ENCODE measurements at places on chromosomes 7 and 10. TPM values are rescaled to one million over a fixed set of nuclear protein-coding genes. Genes with fewer than 3 reads are reported as not detected.

The SUN1 gene
- 86.3 TPM for total RNA-seq

The DGKI gene
- total RNA-seq = not detected

The FAM180A gene
- not detected for total RNA-seq

The ERLIN1 gene
- total RNA-seq = 16.2 TPM

The FEZF1 gene
- not detected for total RNA-seq

DNA sequence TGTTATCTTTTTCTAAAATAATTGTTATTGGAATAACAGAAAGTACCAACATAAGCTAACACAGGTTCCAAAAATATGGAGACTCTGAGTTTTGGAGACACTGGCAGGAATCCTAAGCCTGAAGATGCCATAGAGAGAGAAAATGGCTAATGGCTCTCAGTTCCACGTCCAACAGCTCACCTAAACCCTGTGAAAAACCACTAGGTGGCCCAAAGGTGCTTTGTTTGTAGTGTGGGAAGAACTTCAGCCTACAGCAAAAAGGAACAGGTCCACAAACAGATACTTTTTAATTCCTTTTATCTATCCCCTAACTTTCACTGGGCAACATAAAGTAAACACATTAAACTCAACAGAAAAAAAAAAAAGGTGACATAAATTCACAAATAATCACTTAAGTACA lies 272.3 kb downstream of the SEMA3D start:
- DNase-seq = no peak

DNA sequence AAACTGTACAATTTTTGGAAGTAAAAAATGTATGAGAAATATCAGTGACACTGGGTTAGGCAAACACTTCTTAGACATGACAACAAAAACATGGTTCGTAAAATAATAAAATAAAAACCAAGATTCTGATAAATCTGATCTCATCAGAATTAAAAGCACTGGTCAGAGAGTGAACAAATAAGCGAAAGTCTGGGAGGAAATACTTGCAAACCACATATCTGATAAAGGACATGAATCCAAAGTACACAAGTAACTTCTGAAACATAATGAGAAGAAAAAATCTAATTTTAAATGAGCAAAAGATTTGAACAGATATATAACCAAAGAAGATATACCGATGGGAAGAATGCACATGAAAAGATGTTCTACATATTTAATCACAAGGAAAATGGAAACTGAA lies 91.5 kb downstream of the RTKN2 start:
- no peak for DNase-seq

DNA sequence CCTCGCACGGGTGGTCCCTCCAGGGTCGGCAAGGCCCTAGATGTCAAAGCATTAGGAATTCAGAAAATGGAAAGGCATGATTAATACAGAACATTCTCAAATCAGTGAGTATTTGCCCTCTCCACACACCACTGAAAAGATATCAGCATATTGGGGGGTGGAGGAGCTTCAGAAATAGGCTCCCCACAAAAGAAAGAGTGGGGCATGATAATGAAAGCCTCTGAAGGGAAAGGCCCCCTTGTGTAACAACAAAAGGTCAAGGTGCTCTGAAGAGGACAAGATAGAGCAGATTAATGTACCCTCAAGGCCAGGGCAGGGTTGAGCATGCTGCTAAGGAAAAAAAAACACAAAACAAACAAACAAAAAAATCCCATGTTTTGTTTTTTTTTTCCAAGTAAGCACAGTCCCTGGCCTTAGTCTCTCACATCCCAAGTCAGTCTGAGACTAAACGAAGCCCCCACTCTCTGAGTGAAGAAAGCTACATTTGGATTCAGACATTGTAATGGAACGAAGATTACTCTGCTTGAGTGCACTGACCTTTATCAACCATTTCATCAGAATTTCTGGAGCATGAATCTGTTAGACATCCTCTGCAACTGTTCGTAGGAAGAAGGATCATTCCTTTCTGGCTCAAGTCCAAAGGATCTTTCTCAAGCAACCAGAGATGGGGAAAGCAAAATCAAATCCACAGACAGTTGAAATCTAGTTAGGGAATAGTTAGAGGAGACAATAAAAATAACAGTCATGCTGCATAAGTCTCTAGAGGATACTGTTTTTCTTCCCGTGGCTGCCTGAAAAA lies 27.4 kb upstream of the DGKI start:
- no peak for DNase-seq

GRCh38 chr7:118648002-118648401 lies 423.5 kb downstream of the ANKRD7 start:
- no peak for DNase-seq

- DNase-seq = no peak
Observed at GRCh38 chr7:143346018-143346417, 16.5 kb downstream of the FAM131B start.

GRCh38 chr10:95818668-95819067 lies 62.7 kb downstream of the ENTPD1 start:
- no peak for DNase-seq

DNA sequence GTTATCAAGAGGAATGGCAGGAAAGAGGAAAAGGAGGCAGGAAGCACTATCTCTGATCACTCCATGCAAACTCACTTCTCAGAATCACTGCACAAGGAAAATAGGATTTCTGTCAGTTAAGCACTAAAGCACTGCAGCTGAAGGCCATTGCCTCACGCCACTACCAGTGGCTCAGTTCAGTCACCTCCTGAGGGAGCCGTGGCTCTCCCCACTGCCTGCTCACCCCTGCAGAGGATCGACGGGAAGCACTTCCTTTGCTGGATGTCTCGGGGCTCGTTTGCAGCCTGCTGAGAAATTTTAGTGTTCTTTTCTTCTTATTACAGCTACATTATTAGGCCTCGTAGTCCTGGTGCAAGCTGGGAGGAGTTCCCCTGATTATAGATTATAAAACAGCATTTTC lies 90.1 kb upstream of the ADCY1 start:
- no peak for DNase-seq

GRCh38 chr7:34320412-34320811 lies 337.6 kb upstream of the NPSR1 start:
- no peak for DNase-seq

DNA sequence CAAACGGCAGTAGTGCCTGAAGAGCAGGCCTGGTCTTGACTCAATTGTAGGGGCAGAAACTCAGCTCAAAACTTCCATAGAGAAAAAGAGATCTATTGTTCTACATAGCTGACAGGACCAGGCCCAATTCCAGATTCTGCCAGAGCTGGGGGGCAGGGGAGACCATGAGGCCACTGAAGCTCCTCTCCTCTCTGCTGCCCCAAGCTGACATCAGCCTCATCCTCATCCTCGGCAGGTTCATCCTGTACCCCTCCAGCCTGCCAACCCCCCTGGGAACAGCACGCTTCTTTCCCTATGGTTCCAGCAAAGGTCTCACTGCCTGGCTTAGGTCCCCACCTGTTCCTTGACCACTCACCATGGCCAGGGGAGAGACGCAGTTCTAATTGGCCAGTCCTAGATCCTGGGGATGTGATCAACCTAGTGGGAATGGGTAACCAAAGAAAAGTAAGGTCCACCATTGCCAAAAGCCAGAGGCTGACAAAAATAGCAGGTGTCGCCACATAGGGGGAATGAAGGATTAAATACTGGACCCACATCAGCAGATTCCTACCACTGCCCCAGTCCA lies 42.9 kb downstream of the CCDC3 start:
- DNase-seq = no peak

Data from activated naive CD8-positive, alpha-beta T cell treated with anti-CD3 and anti-CD28 coated beads, Interleukin-2, amount 10 ng/mL, durations not matched to agents 7 days and 5 days (primary cell).